Cardiac septum (tissue), 1 donor: ENCODE measurements at places on chromosomes 7 and 10. TPM values are rescaled to one million over a fixed set of nuclear protein-coding genes. Genes with fewer than 3 reads are reported as not detected.

The TACR2 gene
- total RNA-seq: 0.13 TPM

DNA sequence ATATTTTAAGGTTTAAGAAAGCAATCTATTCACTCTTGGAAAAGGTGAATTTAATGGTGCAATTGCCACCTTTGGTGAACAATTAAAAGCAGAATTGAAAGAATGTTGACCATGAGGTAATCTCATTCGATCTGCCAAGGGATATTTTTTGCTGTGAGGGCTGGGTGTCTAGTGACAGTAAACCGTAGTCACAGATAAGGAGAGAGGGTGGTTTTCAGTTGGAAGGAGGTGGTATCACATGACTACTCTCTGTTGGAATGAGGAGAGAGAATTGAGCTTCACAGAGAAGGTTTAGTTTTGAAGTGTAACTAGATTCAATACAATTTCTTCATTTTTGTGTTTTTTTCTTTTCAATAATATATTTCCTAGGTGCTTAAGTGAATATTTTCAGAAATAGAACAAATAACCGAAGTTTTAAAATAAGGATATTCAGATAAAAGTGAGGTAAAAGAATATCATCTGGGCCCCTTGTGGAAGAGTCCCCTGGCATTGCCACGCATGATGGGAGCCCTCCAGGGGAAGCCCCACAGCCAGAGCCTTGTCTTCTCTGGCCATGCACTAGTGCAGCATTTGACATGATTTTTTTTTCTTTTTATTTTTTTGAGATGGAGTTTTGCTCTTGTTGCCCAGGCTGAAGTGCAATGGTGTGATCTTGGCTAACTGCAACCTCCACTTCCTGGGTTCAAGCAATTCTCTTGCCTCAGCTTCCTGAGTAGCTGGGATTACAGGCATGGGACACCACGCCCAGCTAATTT is 73.4 kb downstream of the GPR141 start:
- no peak for DNase-seq

The VPS37D gene
- 2.4 TPM for total RNA-seq

The ZNF488 gene
- 0.16 TPM for total RNA-seq

DNA sequence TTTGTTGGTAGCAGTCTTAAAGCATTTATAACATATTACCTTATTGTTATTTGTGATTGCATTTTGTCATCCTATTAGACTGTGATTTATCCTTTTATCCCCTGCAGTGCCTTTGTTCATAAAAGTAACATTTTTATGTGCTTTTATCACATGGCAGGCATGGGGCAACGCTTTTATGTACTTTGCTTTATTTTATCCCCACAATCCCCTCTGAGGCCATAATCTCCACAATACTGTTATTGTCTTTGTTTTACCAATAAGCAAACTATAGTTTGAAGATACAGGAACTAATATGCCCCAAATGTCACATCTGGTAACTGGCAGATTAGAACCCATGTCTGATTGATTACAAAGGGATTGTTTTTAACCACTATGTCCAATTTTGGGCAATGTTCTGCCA is 613.5 kb downstream of the REEP3 start:
- no peak for DNase-seq

The NAT16 gene
- total RNA-seq: not detected

GRCh38 chr7:33157781-33158180 is 28.4 kb downstream of the BBS9 start:
- no peak for DNase-seq

- DNase-seq: no peak
Measured at GRCh38 chr10:3330663-3331062, 158.1 kb upstream of the PITRM1 start.

GRCh38 chr10:100999742-101000126 is at the start of gene LZTS2:
TSS of gene LZTS2 (plus strand) at chr10:100999808. CDS start at chr10:101002539, 2,731 bp downstream.
- no peak for DNase-seq

DNA sequence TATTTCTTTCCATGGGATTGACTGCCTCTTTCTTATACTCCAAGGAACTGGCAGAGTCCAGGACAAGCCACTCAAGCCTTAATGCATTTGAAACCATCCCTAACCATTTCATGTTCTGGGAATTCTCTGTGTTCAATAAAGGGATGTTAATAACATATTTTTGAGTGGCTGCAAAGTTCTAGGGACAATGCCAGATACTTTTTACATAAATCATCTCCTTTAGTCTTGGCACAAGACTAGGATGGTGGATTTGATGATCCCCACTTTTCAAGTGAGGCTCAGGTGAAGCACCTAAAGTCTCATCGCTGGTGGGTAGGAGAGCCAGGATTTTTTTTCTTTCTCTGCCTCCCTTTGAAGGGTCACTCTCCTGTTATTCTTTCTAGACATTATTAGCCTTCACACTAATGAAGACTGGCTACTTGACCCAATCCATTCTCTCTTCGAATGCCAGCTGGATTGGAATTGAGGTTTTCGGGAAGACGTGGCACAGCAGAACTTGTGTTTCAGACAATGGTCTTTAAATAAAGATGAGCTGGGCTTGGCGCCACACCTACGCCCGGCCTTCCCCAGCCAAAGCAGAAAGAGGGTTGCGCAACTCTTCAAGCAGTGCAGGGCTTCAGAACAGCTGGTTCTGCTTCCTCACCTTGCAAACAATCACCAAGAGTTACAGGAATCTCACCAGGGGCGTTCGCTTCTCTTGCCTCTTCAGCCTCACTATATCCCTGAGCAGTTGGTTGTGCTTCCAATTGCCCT is 73.8 kb upstream of the BMPER start:
- no peak for DNase-seq

The CTAGE4 gene
- total RNA-seq: 0.24 TPM

The NEURL1 gene
- total RNA-seq: 0.54 TPM

- no peak for DNase-seq
Measured at GRCh38 chr7:29196971-29197595, 2.5 kb downstream of the CHN2 start.

GRCh38 chr10:34184939-34185386 is 630.1 kb downstream of the PARD3 start:
- DNase-seq: no peak

DNA sequence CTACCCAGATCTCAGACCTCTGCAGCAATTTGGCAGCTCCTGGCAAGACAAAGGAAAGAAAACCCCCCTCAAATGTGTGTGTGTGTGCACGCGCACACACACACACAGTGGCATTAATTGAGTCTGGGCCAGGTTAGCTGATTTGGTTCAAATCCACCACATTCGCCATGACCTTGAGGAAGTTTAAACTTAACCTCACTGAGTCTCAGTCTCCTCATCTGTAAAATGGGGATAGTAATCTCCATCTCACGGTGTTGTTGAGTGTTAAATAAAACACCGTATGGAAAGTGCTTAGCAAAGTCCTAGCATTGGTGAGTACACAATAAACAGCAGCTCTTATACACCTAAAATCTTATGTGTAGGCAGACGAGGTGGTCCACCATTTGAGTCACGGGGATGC is 4.9 kb downstream of the LOXL4 start:
- DNase-seq: no peak

DNA sequence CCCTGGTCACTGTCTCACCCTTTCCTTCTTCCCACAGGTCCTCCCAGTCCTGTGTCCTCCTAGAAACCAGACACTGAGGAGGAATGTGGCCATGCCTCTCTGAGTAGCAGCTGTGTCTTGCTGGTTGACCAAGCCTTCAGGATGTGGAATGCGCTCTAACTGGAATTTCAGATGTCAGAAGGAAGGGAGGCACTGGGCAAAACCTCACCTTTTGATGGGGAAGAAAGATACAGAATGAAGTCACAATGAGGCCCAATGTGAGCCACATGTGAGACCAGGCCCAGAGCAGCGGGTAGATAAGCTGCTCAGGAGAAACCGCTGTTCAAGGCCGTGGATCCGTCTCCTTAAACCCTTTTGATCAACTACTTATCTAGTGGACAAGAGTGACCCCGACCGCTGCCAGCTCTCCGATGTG is 54.8 kb upstream of the ECHDC3 start:
- DNase-seq: no peak

GRCh38 chr10:96641396-96642295 is 54.8 kb upstream of the TM9SF3 start:
- DNase-seq: no peak

- no peak for DNase-seq
Measured at GRCh38 chr7:95897557-95898251, 125.3 kb downstream of the DYNC1I1 start.

DNA sequence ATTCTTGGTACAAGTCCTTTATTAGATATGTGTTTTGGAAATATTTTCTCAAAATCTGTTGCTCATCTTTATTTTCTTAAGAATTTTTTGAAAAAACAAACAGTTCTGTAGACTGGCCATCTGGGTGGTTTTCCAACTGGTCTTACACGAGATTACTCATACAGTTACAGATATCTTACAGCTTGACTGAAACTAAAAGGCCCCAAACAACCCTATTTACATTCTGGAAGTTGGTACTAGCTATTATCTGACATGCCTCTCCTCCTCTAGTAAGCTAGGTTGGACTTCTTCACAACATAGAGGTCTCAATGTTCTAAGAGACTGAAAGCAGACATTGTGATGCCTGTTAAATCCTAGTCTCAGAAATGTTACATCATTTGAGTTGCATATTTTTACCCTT is 52.0 kb downstream of the ZNF22 start:
- DNase-seq: no peak

- DNase-seq: no peak
Measured at GRCh38 chr10:63576501-63576900, 55.3 kb downstream of the REEP3 start.

The POT1 gene
- total RNA-seq: 14.6 TPM
